T-helper 2 cell treated with Interferon-gamma antibody and Interleukin-4, amounts not matched to agents 100 ng/mL and 5 ng/mL, for 36 hours (primary cell): ENCODE measurements at places on chromosomes 11 and 22. TPM values are rescaled to one million over a fixed set of nuclear protein-coding genes. Genes with fewer than 3 reads are reported as not detected.

The SMCO4 gene
- total RNA-seq = 51.3 and 52.1 TPM in 2 replicates

The OR10D3 gene
- total RNA-seq = not detected in 2 replicates

The CTR9 gene
- total RNA-seq = 43.7 and 47.9 TPM in 2 replicates

The SYNGR1 gene
- 0.30 and 0.32 TPM in 2 replicates for total RNA-seq

The LIF gene
- 502 and 522 TPM in 2 replicates for total RNA-seq

The IFITM10 gene
- 0.66 and 0.68 TPM in 2 replicates for total RNA-seq

The CD6 gene
- total RNA-seq = 336 and 337 TPM in 2 replicates

The OR8D1 gene
- total RNA-seq = not detected in 2 replicates

The MYRF gene
- total RNA-seq = 1.2 and 1.3 TPM in 2 replicates

The YAP1 gene
- total RNA-seq = not detected in 2 replicates

The NCF4 gene
- total RNA-seq = 53.0 and 57.0 TPM in 2 replicates

The MS4A3 gene
- not detected in 2 replicates for total RNA-seq

The ZNF280B gene
- total RNA-seq = 3.1 and 3.3 TPM in 2 replicates

The CNTF gene
- total RNA-seq = 3.6 and 4.6 TPM in 2 replicates

The MYEOV gene
- not detected in 2 replicates for total RNA-seq

The TTLL12 gene
- 51.3 and 53.0 TPM in 2 replicates for total RNA-seq

The TRIM64 gene
- not detected in 2 replicates for total RNA-seq

The PLAAT2 gene
- not detected in 2 replicates for total RNA-seq

The BAIAP2L2 gene
- 0.70 and 0.77 TPM in 2 replicates for total RNA-seq

The FAM168A gene
- 23.1 and 25.9 TPM in 2 replicates for total RNA-seq

The GPHA2 gene
- not detected in 2 replicates for total RNA-seq

The OR52H1 gene
- total RNA-seq = not detected in 2 replicates

The TTC36 gene
- total RNA-seq = 0.66 and 0.75 TPM in 2 replicates

The FIBIN gene
- total RNA-seq = not detected in 2 replicates

The LYVE1 gene
- not detected in 2 replicates for total RNA-seq
